ENCODE measurements at places on chromosomes 5 and 9.

- no peak for DNase-seq
Observed at GRCh38 chr5:17147617-17148016, 69.8 kb upstream of the BASP1 start.

- DNase-seq = no peak
Observed at GRCh38 chr5:142293486-142293885, 31.3 kb downstream of the SPRY4 start.

DNA sequence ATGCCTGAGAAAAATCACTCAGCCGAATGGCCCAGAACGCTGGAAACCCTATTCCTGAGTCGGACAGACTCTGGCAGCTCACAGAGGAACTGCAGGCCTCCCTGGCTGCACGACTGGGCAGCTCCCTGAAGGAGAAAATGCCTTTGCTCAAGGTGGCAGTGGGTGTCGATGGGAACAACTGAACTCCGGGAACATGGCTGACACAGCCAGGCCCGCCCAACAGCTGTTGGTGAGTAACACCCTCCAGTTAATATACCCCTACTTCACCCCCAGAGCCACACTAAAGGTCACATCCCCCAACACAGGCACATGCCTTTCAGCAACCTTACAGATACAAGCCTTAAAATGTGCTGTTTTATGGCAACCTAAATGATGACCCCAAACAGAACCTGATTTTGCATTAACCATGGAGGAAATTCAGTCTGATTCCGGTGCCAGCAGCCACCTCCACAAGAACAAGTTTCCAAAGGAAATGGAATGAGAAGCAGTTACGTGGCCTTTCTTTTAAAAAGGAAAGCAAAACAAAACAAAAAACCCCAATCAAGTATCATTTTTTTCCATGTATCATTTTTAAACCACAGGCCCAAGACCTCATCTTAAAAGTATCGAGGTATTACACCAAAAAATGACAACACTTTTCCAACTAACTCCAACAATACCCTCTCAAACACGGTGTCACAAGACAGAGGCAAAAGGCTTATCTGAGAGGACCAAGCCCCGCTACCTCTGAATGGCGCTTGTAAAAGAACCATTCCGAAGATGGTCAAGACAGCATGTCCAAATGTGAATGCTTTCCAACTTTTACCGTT lies 3.1 kb downstream of the KLF9 start:
- DNase-seq = peak; percentile 15

GRCh38 chr5:178249191-178249989 lies 16.8 kb upstream of the PHYKPL start:
- DNase-seq = no peak

DNA sequence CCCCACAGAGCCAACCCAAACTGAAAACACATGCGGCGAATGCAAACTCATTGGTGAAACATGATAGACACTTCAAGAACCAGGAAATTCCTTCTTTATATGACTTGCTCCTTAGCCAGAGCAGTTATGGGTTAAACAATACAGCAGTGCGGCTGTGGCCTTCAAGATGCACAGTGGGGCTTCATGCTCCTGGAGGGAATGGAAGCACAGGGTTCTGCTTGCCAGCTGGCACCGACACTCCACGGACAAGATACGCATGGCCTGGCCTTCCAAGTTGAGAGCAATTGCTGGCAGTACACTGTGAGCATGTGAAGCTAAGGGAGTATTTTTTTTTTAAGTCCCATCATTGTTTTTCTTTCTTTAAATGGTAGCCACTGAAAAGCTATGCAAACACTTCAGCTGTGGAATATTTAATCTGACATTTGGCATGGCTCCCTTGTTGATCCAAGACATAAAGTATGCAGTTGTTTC lies 451.6 kb upstream of the CD180 start:
- DNase-seq = no peak

DNA sequence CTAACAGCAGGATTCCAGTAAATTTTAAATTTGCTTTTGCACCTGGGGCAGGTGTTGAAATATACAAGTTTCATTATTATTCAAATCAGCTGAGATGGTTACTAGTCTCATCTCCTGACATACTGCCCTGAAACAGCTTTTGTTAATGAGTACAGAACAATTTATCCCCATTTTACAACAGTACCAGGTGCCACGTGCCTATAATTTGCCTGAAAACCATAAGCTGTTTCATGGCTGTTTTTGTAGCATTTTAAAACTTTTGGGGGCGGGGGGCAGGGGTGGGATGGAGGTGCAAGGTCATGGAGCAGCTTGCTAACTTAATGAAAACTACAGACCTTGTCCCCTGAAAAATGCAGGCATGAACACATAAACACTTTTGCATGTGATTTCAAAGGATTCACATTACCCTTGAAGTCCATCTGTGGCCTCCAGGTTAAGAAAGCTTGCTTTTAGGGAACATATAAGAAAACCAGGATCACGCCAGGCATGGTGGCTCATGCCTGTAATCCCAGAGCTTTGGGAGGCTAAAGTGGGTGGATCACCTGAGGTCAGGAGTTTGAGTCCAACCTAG lies 42.1 kb downstream of the TIMD4 start:
- DNase-seq = no peak

GRCh38 chr9:86828631-86829030 lies 118.7 kb downstream of the GAS1 start:
- DNase-seq = no peak

GRCh38 chr9:137241490-137242268 lies 592 bp downstream of the TUBB4B start:
- peak; percentile 53 for DNase-seq

DNA sequence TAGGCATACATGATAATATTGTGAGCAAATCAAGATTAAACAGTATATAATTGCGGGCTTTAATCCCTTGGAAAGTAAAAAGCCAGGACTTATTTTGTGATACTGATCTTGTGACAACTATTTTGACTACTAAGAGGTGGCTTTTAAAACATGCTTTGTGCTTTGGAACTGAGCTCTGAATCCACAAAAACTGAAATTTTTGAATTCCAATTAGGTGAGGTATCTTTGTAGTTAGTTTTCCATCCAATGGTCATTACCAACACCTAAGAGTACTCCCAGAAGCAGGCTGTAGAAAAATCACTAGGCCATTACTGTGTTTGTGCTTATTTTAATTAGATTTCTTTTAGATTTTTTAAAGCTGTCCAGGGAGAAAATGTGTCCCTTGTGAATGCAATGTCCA lies 559.5 kb upstream of the WWC1 start:
- no peak for DNase-seq

GRCh38 chr9:136107953-136108647 lies 10.6 kb downstream of the TMEM250 start:
- DNase-seq = no peak

DNA sequence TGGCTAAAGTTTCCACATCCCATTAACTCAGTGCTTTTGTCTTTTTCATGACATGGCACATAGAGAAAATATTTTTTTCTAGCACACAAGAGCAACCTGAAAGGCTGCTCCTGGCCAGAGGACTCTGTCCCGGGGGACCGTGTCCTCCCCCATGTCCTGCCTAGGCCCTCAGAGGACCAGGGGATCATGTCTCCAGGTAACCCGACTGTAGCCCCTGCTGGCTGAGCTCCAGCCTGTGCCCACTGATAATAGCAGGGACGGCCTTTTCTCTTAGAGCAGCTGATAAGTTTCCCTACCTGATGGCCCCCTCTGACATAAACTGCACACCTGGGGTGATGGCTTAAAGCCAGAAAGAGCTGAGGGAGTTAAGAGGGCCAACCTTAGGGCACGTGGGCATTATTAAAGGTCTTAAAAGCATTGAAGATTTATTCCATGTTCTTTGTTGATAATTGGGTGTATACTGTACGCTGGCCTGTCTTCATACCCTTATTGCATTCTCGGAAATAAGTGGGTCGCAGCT lies 5.9 kb downstream of the HDHD3 start:
- DNase-seq = no peak

- DNase-seq = no peak
Observed at GRCh38 chr9:91178281-91179236, 183.2 kb downstream of the AUH start.

DNA sequence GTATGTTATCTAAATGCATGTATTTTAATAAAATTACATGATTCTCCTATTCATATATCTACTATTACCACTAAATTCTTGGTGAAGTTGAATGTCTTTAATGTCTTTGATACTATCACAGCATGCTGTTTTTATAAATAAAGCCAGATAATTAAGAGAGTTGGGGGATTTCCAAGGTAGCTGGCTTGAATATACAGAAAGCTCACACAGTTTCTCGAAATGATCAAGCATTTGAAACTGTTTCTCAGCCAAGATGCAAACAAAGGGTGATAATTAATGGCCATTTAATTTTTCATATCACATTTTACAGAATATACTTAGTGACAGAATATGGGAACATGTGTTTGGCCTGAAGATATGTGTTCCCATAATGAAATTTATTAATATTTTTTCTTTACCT lies 145.6 kb upstream of the CDH12 start:
- no peak for DNase-seq

DNA sequence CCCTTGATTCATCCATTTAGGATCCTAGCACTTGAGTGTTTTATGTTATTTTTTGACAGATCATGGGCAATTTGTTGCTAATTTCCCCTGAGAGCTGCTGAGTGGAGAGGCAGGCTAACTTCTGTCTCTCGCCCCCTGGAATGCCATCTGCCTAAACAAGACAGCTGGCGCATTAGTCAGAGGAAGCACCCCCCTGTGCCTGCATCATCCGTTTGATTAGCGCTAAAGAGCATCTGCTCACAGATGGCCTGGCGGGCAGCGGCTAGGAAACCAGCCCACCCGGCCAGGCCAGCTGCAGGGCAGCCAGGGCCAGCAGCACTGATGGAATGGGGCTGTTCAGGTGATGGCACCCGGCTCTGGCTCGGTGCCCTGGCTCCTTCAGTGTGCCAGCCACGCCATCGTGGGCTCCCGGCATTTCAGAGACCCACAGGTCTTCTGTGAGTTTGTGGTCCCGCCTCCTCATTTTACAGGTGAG lies 22.9 kb upstream of the ASS1 start:
- no peak for DNase-seq

DNA sequence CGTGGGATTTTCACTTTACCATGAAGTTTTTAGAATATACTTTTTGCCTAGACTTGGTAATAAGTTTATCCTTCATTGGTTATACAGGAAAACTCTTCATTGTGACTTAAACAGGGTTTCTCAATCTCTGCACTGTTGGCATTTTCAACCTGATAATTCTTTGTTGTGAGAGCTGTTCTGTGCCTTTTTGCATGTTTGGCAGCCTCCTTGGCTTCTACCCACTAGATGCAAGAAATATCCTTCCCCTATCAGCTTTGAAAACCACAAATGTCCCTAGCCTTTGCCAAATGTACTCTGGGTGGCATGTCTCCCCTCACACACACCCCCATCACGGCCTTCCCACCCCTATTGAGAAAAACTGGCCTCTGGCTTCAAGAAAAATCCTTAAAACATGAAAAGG lies 180.9 kb downstream of the ESM1 start:
- DNase-seq = no peak

GRCh38 chr9:456365-456764 lies 241.7 kb downstream of the DOCK8 start:
- DNase-seq = no peak

DNA sequence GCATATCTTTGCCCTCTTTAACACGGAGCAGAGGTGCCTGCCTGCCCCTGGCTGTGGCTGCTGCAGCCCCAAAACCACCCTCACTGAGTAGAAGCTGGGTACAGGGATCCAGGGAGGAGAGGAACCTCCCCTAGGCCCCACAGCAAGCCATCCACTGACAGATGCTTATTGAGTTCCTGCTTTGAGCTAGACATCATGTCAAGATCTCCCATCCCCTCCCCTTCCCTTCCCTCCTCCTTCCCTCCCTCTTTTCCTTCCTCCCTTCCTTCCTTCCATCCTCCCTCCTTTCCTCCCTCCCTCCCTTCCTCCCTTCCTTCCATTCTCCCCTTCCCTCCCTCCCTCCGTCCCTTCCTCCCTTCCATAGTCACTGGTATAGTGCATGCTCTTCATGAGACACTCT lies 29.3 kb downstream of the GOLGA2 start:
- DNase-seq = no peak

- no peak for DNase-seq
Observed at GRCh38 chr5:176624938-176625337, 5.4 kb downstream of the SNCB start.

GRCh38 chr5:32542216-32543059 lies 42.9 kb upstream of the SUB1 start:
- no peak for DNase-seq

DNA sequence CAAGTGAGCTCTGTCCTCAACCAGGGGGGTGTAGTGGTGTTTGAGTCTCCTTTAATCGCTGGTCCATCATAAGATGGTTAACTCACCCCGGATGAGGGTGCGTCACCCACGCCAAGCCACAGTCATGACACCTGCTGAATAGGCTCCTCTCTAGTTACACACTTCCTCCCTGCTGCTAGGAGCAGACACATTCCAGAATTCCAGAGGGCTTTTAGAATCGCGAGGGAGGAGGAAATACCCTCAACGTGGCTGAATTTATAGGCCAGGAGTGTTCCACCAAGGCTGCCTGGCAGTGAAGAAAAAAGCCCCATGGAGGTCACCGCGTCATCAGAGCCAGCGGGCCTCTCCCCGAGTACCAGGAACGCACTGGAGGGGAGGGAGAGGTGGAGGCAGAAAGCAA lies 5.1 kb downstream of the GLRX start:
- DNase-seq = no peak

DNA sequence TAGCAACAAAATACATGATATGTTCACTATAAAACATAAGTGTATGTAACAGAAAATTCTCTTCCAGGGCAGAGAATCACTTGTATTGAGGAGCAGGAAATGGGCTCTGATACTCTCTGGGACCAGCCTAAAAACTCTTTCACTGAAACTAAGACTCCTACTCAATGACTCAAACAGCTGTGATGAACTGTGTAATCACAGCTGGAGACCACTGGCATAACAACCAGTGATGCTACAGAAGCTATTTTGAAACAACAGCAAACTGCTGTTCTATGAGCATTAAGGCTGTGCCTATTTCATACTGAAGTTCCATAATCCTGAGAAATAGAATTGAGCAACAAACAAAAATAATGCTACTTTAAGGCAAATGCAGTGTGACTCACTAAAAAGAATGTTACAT lies 594.0 kb downstream of the HINT1 start:
- DNase-seq = no peak

DNA sequence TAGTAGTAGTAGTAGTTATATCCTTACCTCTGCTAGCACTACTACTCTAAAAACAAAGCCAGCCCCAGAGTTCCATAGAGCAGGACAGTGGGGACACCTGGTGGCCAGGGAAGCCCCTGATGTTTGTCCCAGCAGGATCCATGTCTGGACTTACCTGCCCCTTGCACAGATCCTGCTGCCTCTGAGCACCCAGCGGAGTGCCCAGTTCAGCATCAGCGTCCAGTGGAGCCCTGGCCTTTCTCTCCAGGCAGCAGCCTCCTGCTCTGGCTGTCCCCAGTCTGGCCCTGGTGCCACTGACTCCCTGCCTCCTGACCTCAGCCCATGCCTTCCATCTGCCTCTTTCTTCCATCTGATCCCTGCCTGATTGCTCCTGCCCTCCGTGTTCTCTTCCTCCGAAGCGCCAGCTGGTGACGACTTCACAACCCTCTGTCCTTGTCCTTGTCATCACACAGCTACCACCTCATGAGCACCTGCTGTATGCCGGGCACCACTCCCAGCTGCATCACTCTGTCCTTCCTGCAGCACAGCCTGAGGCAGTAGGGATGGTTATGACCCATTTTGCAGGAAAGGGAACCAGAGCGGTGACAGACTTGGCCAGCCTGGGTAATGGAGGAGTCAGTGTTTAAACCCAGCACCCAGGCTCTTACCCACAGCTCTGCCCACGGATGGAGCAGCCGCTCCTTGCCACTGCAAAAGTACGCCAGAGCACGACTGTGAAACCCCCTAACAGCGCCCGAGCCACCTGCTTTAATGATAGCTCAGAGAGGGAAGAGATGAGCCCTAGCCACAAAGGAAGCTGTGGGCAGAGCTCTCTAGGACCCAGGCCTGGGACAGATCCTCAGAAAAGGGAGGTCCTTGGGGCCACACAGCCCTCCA lies 11.5 kb downstream of the SARDH start:
- no peak for DNase-seq
